Brain (organoid and tissue), 16 donors: ENCODE measurements at places on chromosomes 11 and 22.
A peak's percentile ranks its signal among the peaks of the same experiment; 100 is the strongest.

GRCh38 chr22:40679249-40679963 lies at the start of gene MCHR1:
Gene MCHR1, plus strand, starts transcription at chr22:40679484. Its CDS starts 169 bp downstream, at chr22:40679653.
- DNase-seq: peak; percentile 73

GRCh38 chr11:94877443-94878200 lies 95.7 kb downstream of the CWC15 start:
- DNase-seq: no peak

- DNase-seq: no peak
Measured at GRCh38 chr11:128190312-128190711, 397.0 kb downstream of the ETS1 start.

- no peak for DNase-seq
Measured at GRCh38 chr11:115895594-115895993, 391.4 kb upstream of the CADM1 start.

GRCh38 chr11:65221026-65221425 lies 39.3 kb downstream of the CAPN1 start:
- DNase-seq: no peak

- DNase-seq: no peak
Measured at GRCh38 chr11:17475666-17476316, 854 bp downstream of the ABCC8 start.

- DNase-seq: peak; percentile 97
Measured at GRCh38 chr11:65477149-65477965, 21.5 kb upstream of the MALAT1 start.

DNA sequence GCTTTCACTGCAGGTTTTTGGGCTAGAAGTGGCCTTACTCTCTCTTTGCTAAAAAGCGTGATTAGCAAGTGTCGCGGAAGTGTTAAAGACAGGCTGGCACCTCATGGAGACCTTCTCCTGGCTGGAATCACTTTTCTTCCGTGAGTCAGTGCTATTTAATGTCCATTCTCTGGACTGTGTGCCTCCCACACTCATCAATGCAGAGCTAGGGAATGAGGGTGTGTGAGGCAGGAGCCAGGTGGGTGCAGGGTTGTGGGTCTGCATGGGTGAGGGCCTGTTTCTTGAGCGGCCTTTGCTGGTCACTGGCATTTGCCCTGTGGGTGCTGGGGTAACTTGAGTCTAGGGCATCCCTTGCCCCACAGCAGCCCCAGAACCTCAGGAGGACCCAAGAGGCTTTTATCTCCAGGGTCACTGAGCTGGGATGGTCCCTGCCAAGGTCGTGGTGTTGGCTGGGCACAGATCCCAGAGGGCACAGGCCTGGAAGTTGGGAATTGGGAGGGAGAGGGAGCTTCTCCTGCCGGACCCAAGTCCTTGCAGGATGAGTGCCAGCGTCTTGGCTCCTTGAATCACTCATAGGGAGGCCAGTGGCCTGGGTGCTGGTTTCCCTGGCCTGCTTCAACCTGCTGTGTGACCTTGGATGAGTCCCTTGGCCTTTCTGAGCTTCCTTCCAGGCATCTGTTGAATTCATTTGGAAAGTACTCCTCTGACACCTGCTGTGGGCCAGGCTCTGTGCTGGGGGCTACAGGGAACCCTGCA lies 30.0 kb downstream of the KIAA1671 start:
- no peak for DNase-seq

DNA sequence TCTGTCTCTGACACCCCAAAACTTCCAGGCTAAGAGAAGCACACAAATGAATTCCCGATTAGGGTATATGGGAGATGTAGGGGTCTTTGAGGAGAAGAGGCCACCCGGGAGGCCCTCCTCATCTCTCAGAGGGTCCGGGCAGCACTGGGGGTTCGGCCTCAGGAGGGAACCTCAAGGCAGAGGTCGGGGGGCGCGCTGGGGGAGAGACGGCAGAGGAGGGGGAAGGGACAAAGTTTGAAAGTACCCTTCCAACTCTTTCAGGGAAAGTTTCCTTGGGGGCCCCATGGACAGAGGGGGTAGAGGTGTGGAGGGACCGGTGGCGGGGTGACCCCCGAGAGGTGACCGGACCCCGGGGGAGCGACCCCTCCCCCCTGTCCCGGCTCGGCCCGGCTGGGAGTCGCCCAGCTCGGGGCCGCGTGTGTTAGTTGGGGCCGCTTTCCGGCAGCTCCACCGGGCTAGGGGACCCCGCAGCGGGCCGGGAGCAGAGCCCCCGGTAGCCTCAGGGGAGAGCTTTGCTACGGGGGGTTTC lies 3.3 kb upstream of the GCAT start:
- no peak for DNase-seq

- DNase-seq: peak; percentile 54
Measured at GRCh38 chr11:78112582-78113275, 26.7 kb downstream of the ALG8 start.

DNA sequence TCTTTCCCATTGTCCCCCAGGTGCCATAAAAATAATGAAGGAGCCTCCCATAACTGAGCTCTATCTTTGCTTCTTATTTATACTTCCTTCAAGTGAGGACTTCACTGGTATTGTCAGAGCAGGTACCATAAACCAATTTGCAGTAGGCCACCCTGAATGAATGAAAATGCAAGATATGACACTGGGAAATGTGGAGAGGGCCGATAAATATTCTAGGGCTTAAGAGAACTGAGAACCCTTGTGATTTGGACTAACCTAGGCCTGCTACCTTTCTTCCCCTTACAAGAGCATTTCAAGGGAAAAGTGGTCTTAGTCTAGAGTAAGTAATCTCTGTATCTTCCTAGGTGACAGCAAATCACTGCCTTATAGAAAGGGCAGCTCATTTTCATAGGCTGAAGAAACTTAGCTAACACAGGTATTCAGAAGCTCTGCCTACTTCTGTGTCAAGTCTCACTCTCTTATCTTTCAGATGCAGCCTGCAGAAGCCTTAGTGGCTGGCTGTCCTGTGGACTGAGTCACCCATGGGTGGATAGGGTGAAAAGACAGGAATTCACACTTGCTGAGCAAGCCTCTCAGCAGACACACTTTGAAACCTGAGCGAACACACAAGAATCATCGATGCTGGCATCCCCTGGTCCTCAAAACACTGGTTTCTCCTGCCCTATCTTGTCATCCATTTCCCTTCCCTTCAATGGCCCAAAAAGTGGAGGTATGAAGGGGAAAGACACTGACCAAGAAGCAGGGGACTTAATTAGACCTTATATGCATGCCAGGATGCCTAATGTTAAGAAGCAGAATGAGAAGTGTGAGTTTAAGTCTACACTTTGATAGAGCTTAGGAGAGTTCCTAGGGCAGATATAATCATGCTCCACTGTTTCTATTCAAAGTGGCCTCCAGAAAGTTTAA lies 15.2 kb downstream of the NRIP3 start:
- DNase-seq: no peak

GRCh38 chr11:65928667-65929066 lies 9.4 kb downstream of the DRAP1 start:
- DNase-seq: no peak

GRCh38 chr11:75664389-75664788 lies 4.4 kb downstream of the MAP6 start:
- DNase-seq: no peak

GRCh38 chr11:63931045-63931444 lies 7.8 kb upstream of the NAA40 start:
- DNase-seq: no peak

DNA sequence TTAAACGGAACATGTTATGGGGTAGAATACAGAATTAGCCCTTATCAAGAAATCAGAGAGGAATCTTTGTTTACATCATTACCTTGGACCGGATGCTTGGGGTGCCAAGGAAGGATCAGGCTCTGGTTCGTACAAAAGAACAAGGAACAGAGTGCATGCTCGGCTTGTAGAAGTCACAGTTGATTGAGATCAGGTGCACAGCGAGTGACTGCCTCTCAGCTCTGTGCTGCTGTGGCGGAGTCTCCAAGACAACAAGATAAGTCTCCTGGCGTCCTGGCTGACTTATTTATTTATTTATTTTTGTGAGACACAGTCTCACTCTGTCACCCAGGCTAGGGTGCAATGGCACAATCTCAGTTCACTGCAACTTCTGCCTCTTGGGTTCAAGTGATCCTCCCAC lies 31.8 kb downstream of the GLB1L2 start:
- DNase-seq: peak; percentile 44

GRCh38 chr22:45535290-45535689 lies 32.6 kb downstream of the FBLN1 start:
- no peak for DNase-seq

- peak; percentile 65 for DNase-seq
Measured at GRCh38 chr11:125163431-125164063, 1.0 kb upstream of the PKNOX2 start.

- peak; percentile 10 for DNase-seq
Measured at GRCh38 chr11:43579919-43580276, 100.6 kb upstream of the HSD17B12 start.

- no peak for DNase-seq
Measured at GRCh38 chr22:43476341-43476740, 64.5 kb downstream of the MPPED1 start.

DNA sequence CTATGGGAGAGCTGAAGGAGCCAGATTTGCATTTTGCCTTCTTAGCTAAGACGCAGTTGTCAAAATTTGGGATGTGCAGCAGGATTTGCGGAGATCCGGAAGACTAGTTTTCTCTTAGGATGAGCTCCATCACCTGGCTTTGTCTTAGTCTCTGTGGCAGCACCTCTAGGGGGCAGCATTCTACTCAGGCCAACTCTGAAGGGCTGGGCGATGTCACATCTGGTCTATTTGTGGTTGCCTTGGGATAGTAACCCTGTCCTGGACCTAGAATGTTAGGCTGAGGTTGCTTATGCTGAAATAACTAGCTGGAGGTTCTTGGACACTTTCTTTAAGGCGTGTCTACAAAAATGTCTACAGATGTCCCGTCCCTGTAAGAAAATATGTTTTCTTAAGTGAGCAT lies 116.2 kb downstream of the FAT3 start:
- no peak for DNase-seq

DNA sequence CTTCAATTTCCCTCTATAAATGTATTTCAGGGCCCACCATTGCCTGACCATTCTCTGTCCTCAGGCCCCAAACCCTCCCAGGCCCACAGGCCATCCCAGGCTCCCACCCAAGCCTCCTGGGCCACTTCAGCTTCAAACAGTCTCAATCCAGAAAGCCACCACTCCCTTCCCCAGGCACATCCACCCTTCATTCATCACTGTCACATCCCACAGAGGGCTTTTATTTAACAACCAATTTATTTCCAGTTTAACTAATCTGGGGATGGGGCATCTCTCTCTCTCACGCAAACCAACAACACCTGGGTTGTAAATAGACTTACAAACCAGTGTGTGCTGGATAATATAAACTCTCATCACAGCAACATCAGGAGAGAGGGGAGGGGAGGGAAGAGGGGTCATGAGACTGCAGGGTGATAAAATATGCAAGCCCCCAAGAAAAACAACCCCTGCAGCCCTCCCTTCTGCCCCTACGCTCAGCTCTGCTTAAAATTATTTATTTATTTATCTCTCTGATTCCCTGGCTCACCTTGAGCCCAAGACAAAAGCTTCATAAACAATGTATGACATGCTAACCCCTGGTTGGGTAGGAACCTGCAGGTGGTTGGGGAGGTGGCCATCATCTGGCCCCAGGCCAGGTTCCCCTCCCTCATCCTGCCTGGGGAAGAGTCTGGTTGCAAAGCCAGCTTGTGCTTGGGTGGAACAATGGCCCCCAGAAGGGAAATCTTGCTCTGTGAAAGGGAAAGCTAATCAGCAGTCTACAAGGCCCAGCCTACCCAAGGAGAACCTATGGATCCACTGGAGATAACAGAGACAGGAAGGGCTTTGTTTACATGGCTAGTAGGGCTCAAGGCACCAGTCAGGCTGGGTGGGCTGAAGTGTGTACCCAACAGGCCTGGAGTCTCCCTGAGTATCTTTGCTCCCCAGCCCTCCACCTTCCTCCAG lies 359.2 kb downstream of the BUD13 start:
- DNase-seq: no peak

DNA sequence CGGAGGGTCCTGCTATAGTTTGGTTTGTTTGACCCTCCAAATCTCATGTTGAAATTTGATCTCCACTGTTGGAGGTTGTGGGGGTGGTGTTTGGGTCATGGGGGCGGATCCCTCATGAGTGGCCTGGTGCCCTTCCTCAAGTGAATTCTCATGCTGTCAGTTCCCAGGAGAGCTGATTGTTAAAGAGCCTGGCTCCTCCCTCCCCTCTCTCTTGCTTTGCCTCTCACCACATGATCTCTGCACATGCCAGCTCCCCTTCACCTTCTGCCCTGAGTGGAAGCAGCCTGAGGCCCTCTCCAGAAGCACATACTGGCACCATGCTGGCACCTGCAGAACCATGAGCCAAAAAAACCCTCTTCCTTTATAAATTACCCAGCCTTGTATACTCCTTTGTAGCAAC lies 7.1 kb downstream of the TSPAN18 start:
- DNase-seq: no peak

- peak; percentile 68 for DNase-seq
Measured at GRCh38 chr11:121654843-121655536, 202.2 kb upstream of the SORL1-AS1 start.

- no peak for DNase-seq
Measured at GRCh38 chr11:15909937-15910598, 446.3 kb downstream of the SOX6 start.

- DNase-seq: peak; percentile 1
Measured at GRCh38 chr11:17076517-17077239, 789 bp downstream of the RPS13 start.

DNA sequence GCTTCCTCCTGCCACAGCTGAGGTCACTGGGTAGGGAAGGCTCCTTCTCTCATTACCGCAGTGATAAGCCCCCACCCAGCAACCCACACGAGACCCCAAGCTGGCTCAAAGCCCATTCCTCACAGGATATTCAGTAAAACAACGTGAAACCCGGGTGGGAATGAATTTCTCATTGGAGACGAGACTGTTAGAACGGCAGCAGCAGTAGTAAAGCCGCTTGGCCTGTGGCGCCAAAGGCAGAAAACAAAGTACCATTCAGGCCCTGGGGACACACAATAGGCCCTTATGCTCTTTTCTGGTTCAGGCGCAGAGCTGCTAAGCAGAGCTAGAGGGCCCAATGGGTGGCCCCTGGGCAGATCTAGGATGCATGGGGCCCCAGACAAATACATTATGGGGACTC lies 45.3 kb downstream of the PC start:
- peak; percentile 71 for DNase-seq

DNA sequence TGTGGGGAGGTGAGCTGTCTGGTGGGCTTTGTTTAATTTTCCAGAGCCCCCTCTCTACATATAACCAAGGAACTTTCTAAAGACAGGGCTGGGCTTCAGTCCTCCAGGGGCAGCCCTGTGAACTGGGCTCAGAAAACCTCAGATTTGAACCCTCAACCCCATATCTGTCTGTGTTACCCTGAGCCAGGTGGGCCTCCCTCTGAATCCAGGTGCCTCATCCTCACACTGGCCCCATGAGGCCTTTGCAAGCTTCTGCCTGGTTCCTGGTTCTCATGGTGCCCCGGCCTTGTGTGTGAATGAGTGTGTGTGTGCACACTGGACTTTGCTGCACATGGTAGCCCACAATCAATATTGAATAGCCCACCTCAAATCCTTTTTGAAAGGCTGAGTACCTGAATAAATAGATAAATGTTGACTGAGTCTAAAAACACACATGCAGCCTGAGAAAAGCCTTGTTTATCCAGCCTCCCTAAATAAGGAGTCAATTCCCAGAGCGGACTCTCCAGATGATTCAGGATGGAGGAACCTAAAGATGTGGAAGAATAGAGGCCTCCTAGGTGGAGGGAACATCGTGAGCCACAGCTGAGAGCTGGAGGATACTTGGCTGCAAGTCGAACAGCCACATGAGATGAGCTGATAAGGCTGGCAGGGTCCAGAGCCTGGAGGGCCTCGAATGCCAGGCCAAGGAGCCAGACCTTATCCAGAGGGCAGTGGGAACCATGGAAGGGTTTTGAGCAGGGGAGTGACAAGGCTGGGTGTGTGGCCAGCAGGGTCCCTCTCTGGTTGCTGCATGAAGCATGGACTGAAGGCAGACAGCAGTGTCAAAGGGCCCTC lies 28.1 kb upstream of the P2RY2 start:
- no peak for DNase-seq
